ENCODE measurements at places on chromosomes 6 and 20.
A peak's percentile ranks its signal among the peaks of the same experiment; 100 is the strongest.

- no peaks in the 10 kb centered on the region for H3K36me3 ChIP-seq
- no peak for DNase-seq
- H3K4me1 ChIP-seq, result no peaks in the 10 kb centered on the region
- no peak overlapping the region for H3K4me3 ChIP-seq
These were observed 5.6 kb downstream of the CD93 start for GRCh38 chr20:23080521-23080920.

- no peak for DNase-seq
- no peaks in the 10 kb centered on the region for H3K36me3 ChIP-seq
- peaks cover 18% of the 10 kb centered on the region for H3K4me1 ChIP-seq
- peak overlapping the region; percentile 94 for H3K4me3 ChIP-seq
These were observed 770 bp downstream of the KIF3B start for GRCh38 chr20:32278199-32278643.

DNA sequence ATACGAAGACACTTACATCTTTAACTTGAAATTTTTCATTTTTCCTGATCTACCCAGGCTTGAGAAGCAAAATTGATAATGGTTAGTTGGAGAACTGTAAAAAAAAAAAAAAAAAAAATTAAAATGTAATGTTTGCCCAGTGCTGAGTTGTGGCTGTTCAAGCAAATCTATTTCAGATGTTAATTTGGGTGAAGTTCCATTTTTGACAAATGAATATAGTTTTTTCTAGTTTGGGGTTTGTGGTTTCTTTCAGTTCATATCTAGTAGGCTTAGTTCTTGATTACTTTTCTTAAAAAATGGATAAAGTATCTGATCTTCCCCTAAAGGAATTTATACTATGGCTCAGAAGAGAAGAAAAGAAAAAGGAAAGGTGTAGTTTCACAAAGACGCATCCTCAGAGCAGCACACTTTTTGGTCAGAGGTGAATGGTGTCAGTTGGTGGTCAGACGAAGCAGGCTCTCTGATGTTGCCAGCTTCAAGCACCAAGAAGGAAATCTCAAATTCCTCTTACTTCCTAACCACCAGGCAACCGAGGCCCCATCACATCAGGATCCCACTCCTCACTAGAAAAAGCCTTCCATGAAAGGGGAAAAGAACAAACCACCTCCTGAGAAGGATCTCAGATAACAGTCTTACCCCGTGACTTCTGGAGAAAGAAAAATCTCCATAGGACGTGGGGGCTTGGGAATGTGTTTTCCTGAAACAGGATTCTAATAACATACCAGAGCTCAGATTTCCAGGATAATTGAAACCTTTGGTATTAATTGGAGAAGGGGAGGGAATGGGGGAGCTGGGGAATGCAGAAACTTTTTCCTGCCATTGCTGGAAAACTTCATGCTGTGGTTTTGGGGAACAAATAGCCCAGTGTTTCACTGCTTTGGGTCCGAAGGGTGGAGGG, 396.2 kb downstream of the CD83 start:
- no peaks in the 10 kb centered on the region for H3K4me1 ChIP-seq
- DNase-seq, result no peak
- H3K4me3 ChIP-seq, result no peak overlapping the region

DNA sequence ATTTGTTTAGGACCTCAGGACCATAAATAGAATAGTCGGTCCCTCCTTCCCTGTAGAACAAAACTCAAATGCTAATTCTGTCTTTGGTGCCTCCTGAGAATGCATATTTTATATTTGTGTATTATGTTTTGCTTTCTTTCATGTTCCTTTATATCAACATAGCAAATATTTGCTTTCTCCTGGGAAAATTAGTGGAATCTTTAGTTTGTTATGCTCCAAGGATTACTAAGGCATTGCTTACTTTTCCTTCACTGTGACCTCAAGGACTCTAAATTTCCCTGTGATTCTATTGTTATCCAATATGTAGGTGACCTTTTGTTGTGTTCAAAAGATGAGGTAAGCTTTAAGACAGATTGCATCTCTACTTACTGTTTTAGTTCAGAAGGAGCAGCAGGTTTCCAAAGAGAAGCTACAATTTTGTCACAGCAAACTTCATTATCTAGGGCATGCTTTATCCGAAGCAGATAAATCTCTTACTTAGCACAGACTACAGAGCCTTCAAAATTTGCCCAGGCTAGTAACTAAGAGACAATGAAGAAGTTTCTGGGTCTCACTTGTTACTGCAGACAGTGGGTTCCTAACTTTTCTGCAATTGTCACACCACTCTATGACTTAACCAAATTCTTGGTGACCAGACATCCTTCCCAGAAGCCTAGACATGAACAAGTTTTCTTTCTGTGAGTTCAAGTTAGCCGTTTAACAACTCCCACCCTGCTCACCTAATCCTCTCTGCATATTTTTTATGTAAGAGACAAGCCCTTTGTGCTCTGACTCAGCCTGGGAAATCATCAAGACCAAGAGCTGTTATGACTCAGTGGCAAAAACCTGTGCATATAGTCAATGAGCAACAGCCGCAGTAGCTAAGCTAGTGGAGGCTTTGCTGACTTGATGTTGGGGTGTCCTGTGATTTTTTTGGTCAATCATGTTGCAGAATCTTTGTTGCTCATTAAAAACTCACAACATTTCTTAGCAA, 378.8 kb downstream of the QKI start:
- no peak overlapping the region for H3K27ac ChIP-seq
- H3K4me1 ChIP-seq, result peaks cover 15% of the 10 kb centered on the region
- H3K36me3 ChIP-seq, result no peaks in the 10 kb centered on the region
- peak; percentile 66 for DNase-seq
- no peak overlapping the region for H3K4me3 ChIP-seq

- H3K27ac ChIP-seq, result peak overlapping the region; percentile 96
- peaks cover 21% of the 10 kb centered on the region for H3K36me3 ChIP-seq
- H3K4me1 ChIP-seq, result peaks cover 20% of the 10 kb centered on the region
- DNase-seq, result peak; percentile 59
- H3K4me3 ChIP-seq, result peak overlapping the region; percentile 99
These were observed 859 bp upstream of the TOMM6 start for GRCh38 chr6:41786451-41787218.

GRCh38 chr6:148370176-148370575, 27.5 kb downstream of the SASH1 start:
- peak overlapping the region; percentile 40 for H3K27ac ChIP-seq
- H3K27me3 ChIP-seq, result peaks cover 3% of the 10 kb centered on the region
- no peak overlapping the region for H3K4me3 ChIP-seq
- peaks cover 16% of the 10 kb centered on the region for H3K36me3 ChIP-seq
- peaks cover 58% of the 10 kb centered on the region for H3K4me1 ChIP-seq
- no peak for DNase-seq

DNA sequence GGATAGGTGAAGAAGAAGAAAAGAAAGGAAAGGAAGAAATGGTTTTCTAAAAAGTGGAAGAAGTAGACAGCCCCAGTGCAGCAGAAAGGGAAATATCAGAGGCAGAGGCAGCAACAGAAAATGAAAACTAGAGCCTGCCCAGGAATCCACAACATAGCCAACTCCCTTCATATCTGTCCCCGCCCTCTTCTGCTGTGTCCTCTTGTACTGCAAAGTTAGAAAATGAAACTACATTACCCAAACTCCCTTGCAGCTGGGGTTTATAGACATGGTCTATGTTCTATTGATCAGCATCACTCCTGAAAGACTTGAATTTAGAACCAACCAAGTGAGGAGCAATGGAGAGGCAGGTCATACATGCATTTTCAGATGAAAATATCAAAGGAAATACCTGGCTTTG, 200.5 kb upstream of the PHACTR1 start:
- no peaks in the 10 kb centered on the region for H3K36me3 ChIP-seq
- no peak overlapping the region for H3K27ac ChIP-seq
- H3K27me3 ChIP-seq, result peaks cover 1% of the 10 kb centered on the region
- H3K4me1 ChIP-seq, result peaks cover 9% of the 10 kb centered on the region
- no peak for DNase-seq
- no peak overlapping the region for H3K4me3 ChIP-seq

DNA sequence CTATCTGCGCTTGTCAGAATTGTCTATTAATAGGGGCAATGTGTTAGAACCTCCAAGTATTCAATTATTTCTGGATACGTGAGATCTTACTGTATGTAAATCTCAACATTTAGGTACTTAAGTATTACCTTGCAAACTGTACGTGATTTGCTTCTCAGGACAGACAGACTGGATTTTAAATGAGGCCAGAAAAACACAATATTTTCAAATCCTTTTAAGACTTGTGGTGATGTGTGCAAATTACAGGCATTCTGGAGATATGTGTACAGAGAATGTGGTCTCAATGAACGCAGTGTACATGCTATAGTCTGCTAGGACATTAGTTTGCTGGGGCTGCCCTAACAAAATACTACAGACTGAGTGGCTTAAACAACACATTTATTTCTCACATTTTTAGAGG, 16.9 kb downstream of the CCR6 start:
- no peak overlapping the region for H3K4me3 ChIP-seq
- no peaks in the 10 kb centered on the region for H3K4me1 ChIP-seq
- H3K27me3 ChIP-seq, result peaks cover 7% of the 10 kb centered on the region
- no peak overlapping the region for H3K27ac ChIP-seq
- no peak for DNase-seq

- no peaks in the 10 kb centered on the region for H3K36me3 ChIP-seq
- no peak for DNase-seq
- no peak overlapping the region for H3K4me3 ChIP-seq
- no peaks in the 10 kb centered on the region for H3K27me3 ChIP-seq
These were observed 489.8 kb upstream of the SOX4 start for GRCh38 chr6:21103626-21104224.

GRCh38 chr6:106411643-106412200, 51.2 kb downstream of the CRYBG1 start:
- DNase-seq, result no peak
- H3K36me3 ChIP-seq, result peaks cover 5% of the 10 kb centered on the region
- no peak overlapping the region for H3K27ac ChIP-seq
- H3K27me3 ChIP-seq, result peaks cover 51% of the 10 kb centered on the region
- no peak overlapping the region for H3K4me3 ChIP-seq

- no peak for DNase-seq
- H3K27me3 ChIP-seq, result no peaks in the 10 kb centered on the region
- H3K36me3 ChIP-seq, result peaks cover 14% of the 10 kb centered on the region
- H3K4me1 ChIP-seq, result peaks cover 18% of the 10 kb centered on the region
These were observed 31.5 kb downstream of the RIOK1 start for GRCh38 chr6:7421066-7421465.

DNA sequence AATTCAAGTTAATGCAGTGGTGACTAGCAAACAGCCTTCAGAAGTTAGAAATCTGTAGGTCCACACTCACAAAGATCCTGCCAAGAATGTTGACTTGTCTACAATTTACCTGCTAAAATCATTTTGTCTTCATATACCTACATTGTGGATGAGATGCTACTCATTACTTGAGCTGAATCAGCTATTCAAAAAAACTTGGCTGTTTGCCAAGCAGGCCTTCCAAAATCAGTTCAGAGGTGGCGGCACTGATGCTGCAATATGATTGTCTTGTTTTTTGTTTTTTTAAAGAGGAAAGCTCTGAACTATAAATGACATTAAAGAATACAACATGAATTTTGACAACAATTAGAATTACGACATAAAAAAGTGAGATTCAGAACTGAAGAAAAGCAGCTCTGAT, 354.7 kb upstream of the KHDRBS2 start:
- H3K27ac ChIP-seq, result no peak overlapping the region
- no peaks in the 10 kb centered on the region for H3K27me3 ChIP-seq
- H3K4me1 ChIP-seq, result no peaks in the 10 kb centered on the region
- no peak overlapping the region for H3K4me3 ChIP-seq
- no peak for DNase-seq

GRCh38 chr6:112416866-112417265, 69.7 kb downstream of the RFPL4B start:
- peaks cover 29% of the 10 kb centered on the region for H3K4me1 ChIP-seq
- H3K27me3 ChIP-seq, result no peaks in the 10 kb centered on the region
- H3K4me3 ChIP-seq, result no peak overlapping the region
- peak; percentile 43 for DNase-seq
- no peak overlapping the region for H3K27ac ChIP-seq
- no peaks in the 10 kb centered on the region for H3K36me3 ChIP-seq

GRCh38 chr20:25623225-25623735, 534 bp downstream of the NANP start:
- peaks cover 31% of the 10 kb centered on the region for H3K4me1 ChIP-seq
- H3K36me3 ChIP-seq, result peaks cover 18% of the 10 kb centered on the region
- peak overlapping the region; percentile 88 for H3K4me3 ChIP-seq

- H3K4me1 ChIP-seq, result peaks cover 67% of the 10 kb centered on the region
- H3K4me3 ChIP-seq, result peak overlapping the region; percentile 70
- H3K27me3 ChIP-seq, result no peaks in the 10 kb centered on the region
- peaks cover 4% of the 10 kb centered on the region for H3K36me3 ChIP-seq
These were observed 118.7 kb upstream of the RIPOR2 start for GRCh38 chr6:25054469-25054868.

GRCh38 chr6:110326609-110327008, 31.5 kb downstream of the METTL24 start:
- H3K4me3 ChIP-seq, result no peak overlapping the region
- H3K27me3 ChIP-seq, result peaks cover 14% of the 10 kb centered on the region
- DNase-seq, result no peak
- H3K27ac ChIP-seq, result no peak overlapping the region

- H3K27me3 ChIP-seq, result peaks cover 8% of the 10 kb centered on the region
- H3K4me1 ChIP-seq, result peaks cover 9% of the 10 kb centered on the region
- H3K27ac ChIP-seq, result no peak overlapping the region
These were observed 92.4 kb upstream of the CD83 start for GRCh38 chr6:14025160-14025559.

DNA sequence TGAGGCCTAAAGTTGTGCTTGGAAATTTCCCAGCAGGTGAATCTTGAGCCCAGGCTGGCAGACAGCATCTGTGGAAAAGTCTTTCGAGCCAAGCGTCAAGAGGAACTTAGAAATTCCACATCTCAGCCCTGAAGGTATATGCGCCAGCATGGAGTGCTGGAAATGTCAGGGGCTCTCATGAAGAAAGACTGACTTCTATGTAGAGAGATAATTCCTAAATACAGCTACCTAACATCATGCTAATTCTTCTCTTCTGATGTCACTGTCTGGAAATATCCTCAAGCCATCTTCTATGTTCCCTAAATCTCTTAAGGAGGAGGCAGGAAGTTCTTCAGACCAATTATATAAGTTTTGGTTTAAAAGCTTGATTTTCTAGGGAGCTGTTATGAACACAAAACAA, 492.4 kb upstream of the MARCKS start:
- DNase-seq, result no peak
- peaks cover 76% of the 10 kb centered on the region for H3K4me1 ChIP-seq
- H3K27ac ChIP-seq, result peak overlapping the region; percentile 81
- H3K36me3 ChIP-seq, result peaks cover 23% of the 10 kb centered on the region

GRCh38 chr6:43347021-43347420, 22.4 kb downstream of the ZNF318 start:
- no peak for DNase-seq
- peaks cover 16% of the 10 kb centered on the region for H3K36me3 ChIP-seq
- H3K4me1 ChIP-seq, result no peaks in the 10 kb centered on the region
- no peak overlapping the region for H3K4me3 ChIP-seq

Measured in HFFc6 (cell line).